ENCODE measurements at places on chromosomes 5 and 9.

- DNase-seq = no peak
Observed at GRCh38 chr9:88373045-88373444, 15.2 kb upstream of the SPIN1 start.

DNA sequence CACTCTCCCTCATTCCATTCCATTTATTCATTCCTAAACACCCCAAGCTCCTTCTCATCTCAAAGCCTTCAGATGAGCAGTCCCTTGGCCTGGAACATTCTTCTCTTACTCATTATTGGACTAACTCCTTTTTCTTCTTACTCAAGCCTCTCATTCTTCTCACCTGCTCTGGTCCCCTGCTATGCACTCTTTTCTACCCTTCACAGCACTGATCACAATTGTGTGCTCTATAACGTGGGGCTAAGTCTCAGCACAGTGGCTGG is 212.4 kb downstream of the MAPKAP1 start:
- no peak for DNase-seq

DNA sequence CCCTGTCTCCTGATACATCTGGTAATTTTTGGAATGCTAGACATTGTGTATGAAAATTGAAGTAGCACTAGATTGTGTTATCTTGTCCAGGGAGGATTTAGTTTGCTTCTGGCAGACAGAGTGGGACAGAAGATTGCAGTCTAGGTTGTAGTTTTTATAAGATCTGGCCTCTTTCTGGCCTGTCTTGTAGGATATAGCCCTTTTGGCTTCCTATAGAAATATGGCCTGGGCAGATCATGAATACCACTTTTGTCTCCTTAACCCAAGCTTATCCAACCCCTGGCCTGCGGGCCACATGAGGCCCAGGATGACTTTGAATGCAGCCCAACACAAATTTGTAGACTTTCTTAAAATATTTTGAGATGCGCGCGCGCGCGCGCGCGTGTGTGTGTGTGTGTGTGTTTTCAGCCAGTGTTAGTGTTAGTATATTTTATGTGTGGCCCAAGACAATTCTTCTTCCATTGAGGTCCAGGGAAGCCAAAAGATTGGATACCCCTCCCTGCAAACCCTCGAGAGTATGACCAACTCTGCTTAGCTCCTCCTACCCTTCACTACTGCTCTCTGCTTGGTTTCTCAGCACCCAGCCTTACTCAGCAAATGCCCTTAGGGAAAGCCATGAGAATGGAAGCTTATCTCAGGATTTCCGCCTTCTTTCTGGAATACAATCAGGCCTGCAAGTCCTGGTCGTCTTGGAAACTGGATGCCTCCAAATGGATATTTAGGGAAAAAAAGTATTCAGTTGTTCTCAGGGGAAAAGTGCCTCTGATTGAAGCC is 26.5 kb downstream of the ANKRD33B start:
- no peak for DNase-seq

- DNase-seq = no peak
Observed at GRCh38 chr9:31302620-31303418, 1081.6 kb upstream of the ACO1 start.

- no peak for DNase-seq
Observed at GRCh38 chr5:32583582-32584232, 1.6 kb upstream of the SUB1 start.

GRCh38 chr9:77906991-77907390 is 124.6 kb downstream of the GNAQ start:
- DNase-seq = no peak

DNA sequence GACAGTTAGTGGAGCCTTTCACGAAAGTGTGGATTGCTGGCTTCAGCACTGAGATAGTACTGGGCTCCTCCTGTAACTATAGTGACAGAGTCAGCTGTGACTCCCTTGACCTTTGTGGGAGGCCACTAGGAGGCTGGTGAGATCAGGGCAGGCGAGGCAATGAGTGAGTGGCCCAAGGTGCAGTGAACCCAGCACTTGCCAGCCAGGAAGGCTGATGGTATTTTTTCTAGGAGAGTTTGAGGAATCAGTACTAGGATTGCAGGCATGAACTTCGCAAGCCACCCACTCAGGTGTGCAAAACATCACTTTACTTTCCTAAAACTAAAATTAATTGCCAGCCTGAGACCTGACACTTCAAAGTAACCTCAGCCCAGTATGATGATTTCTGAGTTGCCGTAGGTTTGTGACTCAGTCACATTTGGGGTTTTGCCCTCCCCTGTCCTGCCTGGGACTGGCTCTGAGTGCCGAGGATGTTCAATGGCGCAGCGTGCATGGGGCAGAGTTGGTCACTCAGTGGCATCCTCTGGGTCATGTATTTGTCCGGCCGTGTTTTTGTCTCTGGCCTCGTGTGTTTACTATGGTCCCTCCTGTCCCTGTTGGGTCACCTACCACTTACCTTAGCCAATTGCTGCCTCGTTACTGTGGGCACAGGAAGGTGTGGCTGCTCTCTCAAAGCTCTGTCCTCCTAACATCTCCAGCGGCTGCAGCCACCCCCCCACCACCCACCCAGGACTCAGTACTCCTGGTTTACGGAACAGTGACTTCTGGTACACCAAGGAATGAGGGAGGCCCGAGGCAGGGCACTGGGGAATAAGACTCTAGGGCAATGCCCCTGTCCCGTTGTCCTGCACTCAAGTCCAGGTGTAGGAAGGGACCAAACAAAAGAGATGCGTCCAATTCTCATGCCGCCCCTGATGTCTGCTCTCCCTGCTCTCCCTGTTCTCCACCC is 67.2 kb downstream of the IL31RA start:
- DNase-seq = no peak

- DNase-seq = no peak
Observed at GRCh38 chr9:106869458-106869857, 6.5 kb downstream of the ZNF462 start.

GRCh38 chr9:127013597-127013996 is 99.0 kb downstream of the RALGPS1 start:
- DNase-seq = no peak

DNA sequence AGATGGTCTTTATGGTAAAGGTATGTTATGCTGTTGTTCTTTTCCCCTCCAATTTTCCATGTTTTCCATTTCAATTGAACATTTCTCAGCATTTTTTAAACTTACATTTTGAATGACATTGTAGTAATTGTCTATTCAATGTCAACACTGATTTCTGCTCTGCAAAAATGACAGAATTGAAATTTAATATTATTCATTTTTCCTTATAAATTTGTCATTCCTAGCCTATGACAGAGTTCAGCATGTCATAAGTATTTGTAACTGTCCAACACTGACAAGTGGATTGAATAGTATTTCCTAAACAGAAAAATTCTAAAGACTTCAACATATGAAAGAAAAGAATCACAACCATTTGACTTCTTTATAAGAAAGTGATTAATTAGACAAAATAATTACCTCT is 1478.3 kb upstream of the CDH6 start:
- DNase-seq = no peak

GRCh38 chr5:104498281-104498680 is 935.7 kb upstream of the NUDT12 start:
- no peak for DNase-seq

DNA sequence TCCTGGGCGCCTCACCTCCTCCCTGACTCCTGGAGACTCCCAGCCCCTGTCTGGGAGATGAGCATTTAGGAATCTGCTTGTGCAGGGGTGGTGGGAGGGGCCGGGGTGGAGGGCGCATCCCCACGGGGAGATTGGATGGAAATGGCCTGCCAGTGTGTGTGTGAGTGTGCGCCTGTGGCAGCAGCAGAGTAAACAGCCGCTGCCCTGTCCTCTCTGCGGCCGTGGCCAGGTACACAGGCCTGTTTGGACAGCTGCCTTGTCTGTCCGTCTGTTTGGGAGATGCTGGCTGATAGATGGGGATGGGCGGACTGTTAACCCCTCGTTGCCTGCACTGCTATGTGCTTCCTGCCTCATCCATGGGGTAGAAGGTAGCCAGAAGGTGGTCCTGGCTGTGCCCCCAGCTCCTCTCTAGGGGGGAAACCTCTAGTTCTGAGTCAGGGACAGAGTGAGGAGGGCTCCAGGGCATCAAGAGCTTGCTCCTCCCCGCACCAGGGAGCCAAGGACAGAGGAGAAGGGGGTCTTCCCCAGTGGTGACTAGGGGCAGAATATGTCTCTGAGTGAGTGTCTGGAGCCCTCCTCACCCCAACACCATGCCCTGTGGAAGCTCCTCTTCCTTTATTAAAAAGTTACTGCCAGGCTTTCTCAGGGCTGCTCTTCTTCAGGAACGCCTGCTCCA is 60.1 kb downstream of the LMX1B start:
- DNase-seq = no peak

- DNase-seq = no peak
Observed at GRCh38 chr5:114418176-114419066, 56.6 kb downstream of the KCNN2 start.

DNA sequence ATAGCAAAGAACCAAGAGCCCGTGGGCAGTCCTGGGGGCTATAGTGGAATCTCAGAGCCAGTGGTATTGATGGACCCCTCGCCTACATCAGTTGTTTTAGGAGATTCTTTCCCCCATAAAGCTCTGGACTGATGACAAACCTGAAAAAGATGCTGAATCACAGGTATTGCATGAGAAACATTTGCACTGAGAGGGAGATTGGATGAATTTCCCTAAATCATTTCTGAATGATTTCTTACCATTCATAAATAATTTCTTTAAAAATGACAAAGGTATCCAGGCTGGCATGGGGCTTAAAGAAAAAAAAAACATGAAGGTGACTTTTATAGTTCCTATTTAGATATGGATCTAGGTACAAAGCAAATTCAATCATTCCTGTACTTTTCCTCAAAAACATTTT is 54.0 kb upstream of the SLIT3 start:
- DNase-seq = no peak

DNA sequence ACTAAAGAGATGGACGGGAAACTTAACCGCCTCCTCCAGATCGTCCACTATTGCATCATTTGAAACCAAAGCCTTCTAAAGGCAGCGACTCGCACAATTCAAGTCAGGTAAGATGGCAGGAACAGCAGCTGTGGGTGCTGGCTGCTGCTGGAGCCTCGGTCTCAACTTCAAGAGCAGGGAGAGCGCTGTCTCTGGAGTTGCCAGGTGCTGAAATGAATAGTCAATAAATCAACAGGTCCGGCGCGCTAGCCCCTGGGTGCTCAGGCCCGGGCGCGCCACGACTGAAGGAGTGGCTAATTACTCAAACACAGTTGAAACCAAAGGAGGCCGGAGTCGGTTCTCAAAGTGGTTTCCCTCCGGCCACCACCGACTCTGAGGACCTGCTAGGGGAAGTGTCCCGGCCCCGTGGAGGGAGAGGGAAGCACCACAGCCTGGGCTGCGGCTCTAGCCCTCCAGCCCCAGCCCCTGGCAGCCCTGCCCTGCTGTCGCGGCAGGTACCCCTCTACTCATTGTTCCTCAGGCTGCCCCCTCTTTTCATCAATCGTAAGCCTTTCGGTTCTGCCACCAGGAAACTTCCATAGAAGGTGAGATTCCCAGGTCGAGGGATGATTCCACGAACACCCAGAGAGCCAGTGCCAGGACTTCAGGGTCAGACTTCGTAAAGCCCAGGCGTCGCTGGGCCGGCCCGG is 804 bp downstream of the TTC39B start:
- DNase-seq = peak; percentile 65

GRCh38 chr5:180830253-180831138 is 27.9 kb upstream of the MGAT1 start:
- peak; percentile 52 for DNase-seq

- DNase-seq = no peak
Observed at GRCh38 chr9:112203536-112203935, 28.4 kb upstream of the SUSD1 start.

GRCh38 chr9:124455820-124456219 is 5.6 kb downstream of the ADGRD2 start:
- peak; percentile 15 for DNase-seq
